ENCODE measurements at places on chromosomes 7 and 10.

DNA sequence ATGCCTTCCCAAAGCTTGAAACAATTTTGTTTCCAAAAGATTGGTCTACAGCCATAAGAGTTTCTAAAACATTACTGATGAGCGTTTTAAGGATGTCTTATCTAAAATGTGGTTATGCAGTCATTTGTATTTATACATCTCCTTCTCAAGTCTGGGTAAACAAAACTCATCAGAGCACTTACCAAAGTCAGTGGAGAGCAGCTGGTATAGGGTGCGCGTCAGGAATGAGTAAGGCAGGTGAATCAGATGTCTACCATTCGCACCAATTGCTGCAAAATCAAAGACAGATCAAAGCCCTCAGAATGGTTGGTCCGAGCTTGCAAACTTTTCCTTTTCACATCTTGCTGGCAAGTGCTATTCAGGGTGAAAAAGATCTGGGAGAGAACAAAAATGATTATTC lies 65.6 kb upstream of the FAM171A1 start:
- H3K4me1 ChIP-seq: no peaks in the 10 kb centered on the region
- H3K27ac ChIP-seq: no peak overlapping the region
- H3K36me3 ChIP-seq: no peaks in the 10 kb centered on the region
- no peak overlapping the region for H3K4me3 ChIP-seq

DNA sequence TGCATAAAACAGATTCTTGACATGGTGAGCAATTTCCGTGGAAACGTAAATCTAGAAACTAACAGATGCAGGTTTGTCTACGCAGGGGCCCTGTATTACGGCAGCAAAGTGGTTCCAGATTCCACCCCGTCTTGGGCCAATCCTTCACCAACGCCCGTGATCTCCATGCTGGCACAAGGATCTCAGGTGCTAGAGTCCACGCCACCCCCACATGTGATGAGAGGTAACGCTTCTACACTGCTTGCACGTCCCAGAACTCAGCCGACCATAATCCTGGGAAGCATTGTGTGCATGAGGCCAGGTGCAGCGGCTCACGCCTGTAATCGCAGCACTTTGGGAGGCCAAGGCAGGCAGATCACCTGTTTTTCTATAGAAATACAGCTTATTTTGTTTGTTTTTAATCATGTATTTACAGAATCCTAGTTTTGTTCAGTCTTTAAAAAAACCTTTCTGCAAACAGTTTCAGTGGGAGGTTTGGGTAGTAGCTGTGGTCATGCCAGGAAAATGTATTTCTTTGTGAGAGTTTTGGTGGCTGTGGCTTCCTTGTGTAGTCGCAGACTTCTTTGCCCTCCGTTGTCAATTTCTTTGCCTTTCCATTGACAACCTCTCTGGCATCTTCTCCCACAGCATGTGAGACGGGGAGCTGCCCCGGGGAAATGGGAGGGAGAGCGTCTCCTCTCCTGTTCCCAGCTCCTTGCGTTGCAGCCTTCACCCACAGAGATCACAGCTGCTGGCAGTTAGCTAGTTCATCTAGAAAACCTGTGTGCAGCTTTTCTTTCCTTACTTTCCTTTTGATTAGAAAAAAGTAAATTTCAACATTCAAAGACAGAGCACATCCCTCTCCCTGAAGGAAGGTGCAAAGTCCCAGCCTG lies 35.7 kb downstream of the ITIH2 start:
- no peak overlapping the region for H3K27ac ChIP-seq
- H3K4me3 ChIP-seq: no peak overlapping the region
- no peaks in the 10 kb centered on the region for H3K36me3 ChIP-seq
- no peak for DNase-seq

DNA sequence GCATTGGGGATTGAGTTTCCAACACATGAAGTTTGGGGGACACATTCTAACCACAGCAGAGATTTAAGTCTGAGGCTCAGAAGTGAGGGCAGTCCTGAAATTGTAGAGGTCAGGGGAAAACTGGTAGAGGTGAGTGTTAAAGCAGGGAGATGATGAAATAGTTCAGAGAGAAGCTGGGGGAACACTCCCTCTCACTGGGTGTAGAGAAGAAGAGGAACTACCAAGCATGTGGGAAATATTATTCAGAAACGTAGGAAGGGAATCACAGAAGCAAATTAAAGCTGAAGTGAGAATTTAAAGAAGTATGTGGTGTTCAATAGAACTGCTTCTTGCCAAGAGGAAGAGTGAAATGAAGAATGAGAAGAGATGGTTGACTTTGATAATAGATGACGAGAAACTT lies 121.5 kb upstream of the FAM3C start:
- H3K4me1 ChIP-seq: no peaks in the 10 kb centered on the region
- DNase-seq: no peak
- H3K4me3 ChIP-seq: no peak overlapping the region
- no peaks in the 10 kb centered on the region for H3K27me3 ChIP-seq
- H3K27ac ChIP-seq: no peak overlapping the region

- H3K27ac ChIP-seq: no peak overlapping the region
- no peaks in the 10 kb centered on the region for H3K4me1 ChIP-seq
- H3K4me3 ChIP-seq: no peak overlapping the region
- peaks cover 5% of the 10 kb centered on the region for H3K36me3 ChIP-seq
- H3K27me3 ChIP-seq: no peaks in the 10 kb centered on the region
Observed at GRCh38 chr7:22811746-22812280, 10.8 kb downstream of the TOMM7 start.
